ENCODE measurements at places on chromosomes 1 and 21.

DNA sequence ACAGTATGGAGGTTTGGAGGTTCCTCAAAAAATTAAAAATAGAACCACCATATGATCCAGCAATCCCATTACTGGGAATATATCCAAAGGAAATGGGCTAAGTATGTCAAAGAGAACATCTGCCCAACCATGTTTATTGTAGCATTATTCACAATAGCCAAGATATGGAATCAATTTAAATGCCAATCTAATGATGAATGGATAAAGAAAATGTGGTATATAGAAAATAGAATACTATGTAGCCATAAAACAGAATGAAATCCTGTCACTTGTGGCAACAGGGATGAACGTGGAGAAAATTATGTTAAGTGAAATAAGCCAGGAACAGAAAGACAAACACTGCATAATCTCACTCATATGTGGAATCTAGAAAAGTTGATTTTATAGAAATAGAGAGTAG lies 201.7 kb upstream of the AJAP1 start:
- DNase-seq, result no peak

- peak; percentile 75 for DNase-seq
Measured at GRCh38 chr21:14545906-14546480, at the start of gene SAMSN1. TSS of gene SAMSN1 (minus strand) at chr21:14546315. CDS start at chr21:14546261, 54 bp downstream.

DNA sequence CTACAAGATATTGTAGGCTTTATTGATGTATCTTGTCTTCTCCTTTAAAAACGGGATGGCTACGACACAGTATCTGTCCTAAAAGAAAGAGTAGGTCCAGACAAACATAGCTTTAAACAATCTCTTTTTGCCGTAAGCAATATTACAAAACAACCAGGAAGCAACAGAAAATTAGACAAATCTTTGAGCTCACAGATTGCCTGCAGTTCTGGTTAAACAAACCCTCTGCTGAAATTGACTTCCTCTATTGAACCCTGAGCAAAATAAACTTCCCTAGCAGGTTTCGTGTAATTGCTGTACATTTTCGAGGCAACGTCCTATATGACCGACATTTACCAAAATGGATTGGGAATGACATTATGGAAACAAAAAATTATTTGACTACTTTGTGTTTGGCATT lies 50.6 kb downstream of the CHML start:
- DNase-seq, result no peak

DNA sequence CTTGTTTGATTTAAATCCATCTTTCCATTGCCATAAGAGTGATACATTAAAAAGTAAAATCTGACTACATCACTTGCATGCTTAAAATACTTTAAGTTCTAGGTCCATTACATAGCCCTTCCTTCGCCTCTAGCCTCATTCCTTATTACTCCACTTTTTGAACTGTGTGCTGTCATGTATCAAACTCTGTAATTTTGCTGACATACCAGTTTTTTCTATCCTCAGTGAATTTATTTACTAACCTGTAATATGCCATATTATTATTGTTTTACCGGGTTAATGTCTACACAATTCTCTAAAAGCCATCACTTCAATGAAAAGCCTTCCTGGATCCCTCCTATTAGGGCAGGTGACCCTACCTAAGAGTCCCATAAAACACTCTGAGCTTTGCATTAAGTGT lies 4.9 kb upstream of the SPRR2G start:
- DNase-seq, result no peak

GRCh38 chr1:98077691-98078090 lies 156.9 kb upstream of the DPYD start:
- DNase-seq, result no peak

DNA sequence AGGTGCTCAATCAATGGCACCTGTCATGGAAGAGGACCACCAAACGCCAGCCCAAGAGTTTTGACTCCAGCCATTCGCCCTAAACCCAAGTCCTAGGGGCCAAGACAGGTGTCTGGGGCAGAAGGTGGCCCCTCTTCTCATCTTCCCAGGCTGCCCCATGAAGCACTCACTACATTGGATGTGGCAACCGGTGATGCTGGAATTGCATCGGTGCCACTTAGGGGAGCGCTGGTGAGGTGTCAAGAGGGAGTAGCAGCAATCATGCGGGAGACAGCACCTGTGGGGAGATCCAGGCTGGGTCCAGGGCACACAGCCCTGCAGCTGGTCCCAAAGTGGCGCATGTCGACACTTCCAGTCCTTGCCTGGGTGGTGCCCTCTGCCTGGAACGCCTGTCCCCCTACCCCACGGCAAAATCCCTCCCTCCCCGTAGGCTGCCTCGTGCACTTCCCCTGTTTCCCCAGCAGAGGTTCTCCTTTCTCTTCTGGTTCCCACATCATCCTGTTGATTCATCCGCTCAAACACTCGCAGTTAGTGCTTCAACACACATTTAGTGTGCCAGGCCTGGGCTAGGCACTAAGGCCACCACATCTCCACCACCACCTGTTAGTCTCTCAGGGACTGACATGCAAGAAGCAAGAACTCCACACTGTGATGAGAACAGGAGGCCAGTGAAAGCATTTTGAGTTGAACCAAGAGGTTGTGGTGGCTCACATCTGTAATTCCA lies 18.5 kb downstream of the PLA2G2D start:
- peak; percentile 27 for DNase-seq

DNA sequence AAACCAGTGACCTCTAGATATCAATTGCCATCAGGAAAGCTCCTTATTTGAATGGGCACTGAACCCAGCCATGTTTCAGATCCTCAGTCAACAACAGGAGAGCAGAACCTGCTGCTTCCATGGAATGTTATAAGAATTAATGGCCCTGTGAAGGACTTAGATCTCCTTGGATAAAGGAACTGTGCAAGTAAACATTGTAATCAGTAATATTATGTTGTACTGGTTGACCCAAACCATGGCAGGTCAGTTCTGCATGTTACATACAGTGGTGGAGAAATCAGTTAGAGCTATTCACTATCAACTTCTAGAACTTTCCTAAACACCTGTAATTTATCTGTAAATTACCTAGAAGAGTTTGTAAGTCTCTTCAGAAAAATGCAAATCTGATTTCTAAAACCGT lies 11.2 kb upstream of the CLDN8 start:
- no peak for DNase-seq

GRCh38 chr1:241531195-241532161 lies 700 bp upstream of the KMO start:
- no peak for DNase-seq

DNA sequence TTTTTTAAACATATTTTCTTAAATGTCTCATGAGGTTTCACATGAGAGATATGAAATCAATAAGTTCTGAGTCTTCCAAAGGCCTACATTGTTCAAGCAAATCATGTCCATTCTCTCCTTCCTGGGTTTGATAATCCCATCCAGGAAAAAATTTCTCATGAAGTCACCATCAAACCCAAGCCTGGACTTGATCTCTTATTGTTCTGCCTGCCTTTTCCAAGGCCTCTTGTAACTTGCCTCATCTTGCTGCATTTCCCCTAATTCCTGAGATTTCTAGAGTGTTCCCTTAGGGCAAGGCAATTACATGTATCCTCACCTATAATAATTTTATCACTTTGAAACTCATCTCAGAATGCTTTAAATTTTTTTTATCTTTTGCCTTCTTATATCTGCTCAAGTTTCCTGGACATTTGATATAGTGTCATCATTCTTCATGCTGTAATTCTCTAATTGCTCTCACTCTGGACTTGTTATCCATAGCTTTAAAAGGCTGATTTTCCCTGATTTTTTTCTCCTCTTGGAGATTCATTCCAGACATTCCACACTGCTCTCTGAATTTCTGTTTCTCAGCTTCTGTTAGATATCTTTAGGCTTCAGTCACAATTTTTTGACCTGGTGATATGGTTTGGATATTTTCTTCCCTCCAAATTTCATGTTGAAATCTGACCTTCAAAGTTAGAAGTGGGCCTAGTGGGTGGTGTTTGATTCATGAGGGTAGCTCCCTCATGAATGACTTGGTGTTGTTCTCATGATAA lies 126.4 kb downstream of the LRRC7 start:
- no peak for DNase-seq

DNA sequence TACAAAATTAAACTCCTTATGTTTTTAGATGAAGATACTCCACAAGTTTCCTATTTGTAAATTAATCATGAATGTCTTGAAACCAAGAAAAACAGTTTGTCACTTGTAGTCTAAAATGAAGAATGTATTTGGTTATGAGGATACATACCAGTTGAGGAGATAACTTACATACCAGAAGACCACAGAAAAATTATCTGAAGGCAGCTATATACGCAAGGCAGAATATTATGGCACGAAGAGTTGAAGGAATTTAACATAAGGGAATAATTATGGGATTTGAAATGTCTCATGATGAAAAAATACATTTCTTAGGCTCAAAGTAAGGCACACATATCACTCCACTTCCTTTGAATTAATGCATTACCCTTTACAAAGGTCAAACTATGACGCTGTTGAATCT lies 73.3 kb downstream of the IFI44 start:
- no peak for DNase-seq

DNA sequence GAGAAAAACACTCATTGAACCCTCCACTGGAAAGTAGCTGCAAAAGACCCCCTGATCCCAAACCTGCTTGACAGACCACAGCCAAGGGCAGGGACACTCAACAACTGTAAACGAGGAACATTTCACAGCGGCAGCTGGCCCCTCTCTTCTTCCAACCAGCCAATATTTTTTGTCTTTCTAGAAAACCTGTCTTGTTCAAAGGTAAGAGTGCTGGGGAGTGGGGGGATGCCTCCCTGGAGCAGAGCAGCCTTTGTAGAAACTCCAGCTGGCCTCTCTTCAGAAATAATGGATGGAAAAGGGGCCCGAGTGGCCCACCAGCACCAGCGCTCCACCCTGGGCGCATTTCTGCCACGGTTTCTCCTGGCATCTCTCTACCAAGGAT lies 384.0 kb downstream of the RRAGC start:
- DNase-seq, result no peak
